A172 (cell line): ENCODE measurements at places on chromosomes 5 and 9.

DNA sequence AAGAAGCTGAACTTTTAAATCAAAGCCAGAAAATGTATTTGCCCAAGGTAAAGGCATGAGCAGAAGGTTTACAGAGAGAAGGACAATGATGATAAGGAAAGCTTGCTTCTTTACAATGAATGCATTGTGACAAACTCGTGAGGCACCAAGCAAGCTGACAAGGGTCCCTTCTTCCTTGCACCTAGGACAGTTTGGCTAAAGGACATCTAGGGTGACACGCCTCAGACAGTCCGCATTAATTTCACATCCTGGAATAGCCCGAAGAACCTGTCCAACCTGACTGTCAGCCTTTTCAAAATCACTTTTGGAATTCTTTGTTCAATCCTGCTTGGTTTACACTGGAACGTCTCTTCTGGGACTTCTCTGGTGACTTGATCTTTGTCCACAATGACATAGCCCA, 146.4 kb upstream of the MAP3K1 start:
- no peak for DNase-seq

- DNase-seq = no peak
Measured at GRCh38 chr5:135188233-135188914, 154.3 kb upstream of the PITX1 start.

DNA sequence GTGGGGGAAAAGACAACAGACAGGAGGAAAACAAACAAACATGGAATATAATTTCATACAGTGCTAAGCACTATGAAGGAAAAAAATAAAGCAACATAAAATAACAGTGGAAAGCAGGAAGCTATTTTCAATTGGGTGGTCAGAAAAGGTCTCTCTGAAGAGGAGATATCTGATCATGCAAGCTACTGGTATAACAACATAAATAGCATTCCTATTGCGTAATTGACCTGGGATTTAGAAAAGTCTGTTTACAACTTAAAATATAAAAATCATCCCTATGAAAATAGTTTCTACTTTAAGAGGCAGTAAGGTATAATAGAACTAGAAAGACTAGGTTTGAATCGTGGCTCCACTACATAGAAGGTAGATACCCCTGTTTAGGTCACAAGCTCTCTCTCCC, 61.4 kb downstream of the FBXW11 start:
- no peak for DNase-seq

GRCh38 chr9:86939321-86939720, 8.0 kb downstream of the GAS1 start:
- no peak for DNase-seq

DNA sequence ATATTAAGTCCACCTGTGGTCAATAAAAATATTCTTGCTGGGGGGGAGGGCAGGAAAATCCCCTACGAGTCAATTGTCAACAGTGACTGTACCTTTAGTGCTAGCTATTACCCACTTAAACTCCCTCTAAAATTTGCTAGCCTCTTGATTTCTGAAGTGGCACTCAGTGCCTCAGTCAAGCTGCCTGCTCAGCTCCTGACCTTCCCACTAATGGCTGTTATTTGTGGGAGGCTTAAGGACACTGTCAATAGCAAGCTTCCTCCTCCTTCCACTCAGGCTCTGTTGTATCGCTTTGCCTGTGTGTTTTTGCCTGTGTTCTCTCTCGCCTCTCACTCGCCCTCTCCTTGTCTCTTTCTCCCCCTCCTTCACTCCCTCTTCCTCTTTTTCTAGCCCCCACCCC, 140.8 kb downstream of the BNC2 start:
- DNase-seq = no peak

GRCh38 chr5:168916266-168916665, 337.1 kb upstream of the PANK3 start:
- DNase-seq = no peak

GRCh38 chr9:131635285-131635684, 90.0 kb downstream of the PRRT1B start:
- DNase-seq = peak; percentile 86

- DNase-seq = peak; percentile 41
Measured at GRCh38 chr5:60382716-60383115, 317.2 kb downstream of the DEPDC1B start.

GRCh38 chr5:64790210-64790609, 21.5 kb downstream of the CWC27 start:
- DNase-seq = no peak

DNA sequence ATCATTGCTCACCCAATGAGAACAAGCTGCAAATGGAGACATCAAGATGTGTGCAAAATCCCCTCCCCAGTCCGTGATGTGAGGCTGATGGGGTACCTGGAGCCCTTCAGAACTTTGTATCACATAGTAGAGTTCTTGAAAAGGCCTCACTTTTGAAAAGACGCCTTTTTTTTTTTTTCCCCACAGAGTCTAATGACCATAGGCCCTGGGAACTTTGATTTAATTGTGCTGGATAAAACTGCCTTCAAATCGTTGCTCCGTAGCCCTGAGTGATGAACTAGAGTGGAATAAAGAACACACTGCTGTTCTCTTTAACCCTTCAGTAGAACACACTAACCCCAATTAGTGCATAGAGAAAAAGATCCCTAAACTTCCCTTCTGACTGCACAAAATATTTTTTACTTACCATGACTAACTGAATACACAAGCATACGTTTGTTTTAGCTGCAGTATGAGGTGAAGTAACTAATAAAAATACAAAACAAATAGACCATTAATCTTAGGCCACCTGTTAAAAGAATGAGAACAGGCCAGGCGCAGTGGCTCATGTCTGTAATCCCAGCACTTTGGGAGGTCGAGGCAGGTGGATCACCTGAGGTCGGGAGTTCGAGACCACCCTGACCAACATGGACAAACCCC, 15.1 kb downstream of the PSAT1 start:
- DNase-seq = no peak

GRCh38 chr9:70602321-70603019, 188.0 kb upstream of the KLF9 start:
- peak; percentile 77 for DNase-seq

DNA sequence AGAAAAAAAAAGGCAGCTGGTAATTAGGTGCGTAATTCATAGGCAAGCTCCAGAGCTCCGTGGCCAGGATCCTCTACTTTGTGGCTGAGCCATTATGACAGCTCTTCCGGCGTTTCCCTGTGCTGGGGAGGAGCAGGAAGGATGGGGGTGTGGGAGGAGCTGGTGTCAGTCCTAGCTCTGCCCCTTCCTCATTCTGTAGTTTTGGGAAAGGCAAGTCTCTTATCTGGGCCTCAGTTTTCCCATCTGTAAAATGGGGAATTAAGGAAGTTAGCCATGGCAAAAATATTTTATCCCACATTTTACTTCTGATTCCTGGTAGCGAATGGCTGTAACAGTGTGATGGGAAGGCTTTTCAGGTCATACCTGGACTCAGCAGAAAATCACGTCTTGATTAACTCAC, 81.1 kb downstream of the SEC61B start:
- DNase-seq = peak; percentile 8

DNA sequence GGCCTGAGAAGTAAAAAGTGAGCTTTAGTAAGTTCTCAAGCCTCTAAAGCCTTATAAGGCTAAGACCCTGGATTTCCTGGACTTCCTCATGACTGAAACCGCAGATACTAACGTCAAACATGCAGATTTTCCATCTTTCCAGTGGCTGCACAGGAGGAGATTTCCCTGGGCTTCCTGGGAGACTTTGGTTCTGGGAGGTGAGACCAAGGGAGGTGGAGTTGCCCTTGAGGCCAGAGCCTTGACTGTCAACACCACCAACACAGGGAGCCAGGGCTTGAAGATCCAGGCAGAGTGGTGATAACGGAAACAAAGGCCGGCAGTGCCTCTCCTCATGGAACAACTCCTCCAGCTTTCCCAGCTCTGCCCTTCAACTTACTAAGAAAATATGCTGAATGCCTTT, 144.7 kb upstream of the LRRTM2 start:
- DNase-seq = no peak

- DNase-seq = no peak
Measured at GRCh38 chr5:45893309-45893708, 197.1 kb upstream of the HCN1 start.

DNA sequence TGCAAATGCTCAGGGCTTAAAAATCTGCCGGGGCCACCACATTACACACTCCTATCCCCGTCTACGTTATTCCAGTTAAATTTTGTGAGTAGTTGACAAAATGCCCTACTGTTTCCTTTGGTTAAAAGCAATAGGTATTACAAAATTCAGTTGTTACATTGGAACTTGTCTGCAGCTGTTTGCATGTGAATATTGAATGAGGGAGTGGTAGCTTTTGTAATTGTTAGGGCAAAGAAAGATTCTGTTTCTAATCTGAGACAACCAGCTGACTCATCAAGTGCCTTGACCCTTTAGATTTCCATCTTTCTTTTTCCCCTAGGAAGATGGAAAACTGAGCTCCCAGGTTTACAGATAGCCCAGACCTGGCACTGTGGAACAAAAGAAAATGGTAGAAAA, 30.2 kb downstream of the MAML1 start:
- DNase-seq = peak; percentile 63

GRCh38 chr5:77076961-77077828, 9.9 kb downstream of the ZBED3 start:
- DNase-seq = no peak

- DNase-seq = no peak
Measured at GRCh38 chr9:127188396-127188795, 66.0 kb upstream of the ANGPTL2 start.

DNA sequence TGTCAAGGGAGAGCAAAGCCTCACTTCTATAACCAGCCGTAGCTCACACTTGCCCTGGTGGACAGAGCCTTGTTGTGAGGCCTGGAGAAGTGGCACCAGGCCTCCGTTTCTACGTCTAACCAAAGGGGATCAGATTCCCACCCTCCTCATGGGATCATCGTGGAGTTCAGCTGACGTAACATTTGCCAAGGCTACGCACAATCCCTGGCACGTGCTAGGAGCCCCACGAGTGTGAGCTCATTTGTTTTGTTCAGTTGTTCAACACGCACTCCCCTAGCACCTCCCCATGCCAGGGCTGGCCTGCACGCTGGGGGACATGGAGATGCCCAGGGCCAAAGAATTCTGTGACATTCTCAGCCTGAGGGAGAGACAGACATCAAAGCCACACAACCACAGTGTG, 23.1 kb downstream of the ADGRD2 start:
- no peak for DNase-seq

- no peak for DNase-seq
Measured at GRCh38 chr5:149804478-149805450, 74.7 kb downstream of the PPARGC1B start.

DNA sequence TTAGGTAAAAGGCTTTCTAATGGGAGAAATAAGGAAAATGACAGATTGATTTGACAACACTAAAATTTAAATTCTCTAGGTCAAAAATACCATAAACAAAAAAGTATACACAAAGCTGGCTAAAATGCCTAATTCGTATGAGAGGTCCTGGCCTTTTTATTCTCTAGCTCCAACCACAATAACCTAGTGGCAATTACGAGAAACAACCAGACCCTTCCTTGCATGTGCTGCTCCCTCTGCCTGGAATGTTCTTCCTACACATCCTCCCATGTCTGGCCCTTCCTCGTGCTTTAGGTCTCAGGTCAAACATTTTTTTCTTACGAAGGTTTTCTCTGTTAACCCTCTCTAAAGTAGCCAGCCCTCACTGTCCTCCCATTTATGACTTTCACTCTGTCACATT, 176.4 kb upstream of the PLPPR1 start:
- no peak for DNase-seq

DNA sequence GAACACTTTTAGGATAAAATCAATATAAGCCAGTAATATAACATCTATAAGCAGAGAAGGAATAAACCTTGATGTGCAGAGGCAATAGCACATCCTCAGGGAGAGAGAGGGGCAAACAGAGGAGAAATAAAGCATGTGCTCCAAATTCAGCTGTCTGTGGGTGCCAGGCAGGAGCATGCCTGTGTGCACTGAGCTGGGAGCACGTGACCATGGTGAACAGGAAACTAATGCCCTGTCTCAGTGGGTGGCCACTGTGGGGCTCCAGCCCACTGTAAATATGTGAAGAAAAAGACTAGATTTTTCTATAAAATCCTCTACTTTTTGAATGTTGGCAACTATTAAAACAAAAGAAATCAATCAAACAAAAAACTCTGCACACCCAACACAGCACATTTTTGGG, 55.3 kb downstream of the FYB1 start:
- DNase-seq = no peak

DNA sequence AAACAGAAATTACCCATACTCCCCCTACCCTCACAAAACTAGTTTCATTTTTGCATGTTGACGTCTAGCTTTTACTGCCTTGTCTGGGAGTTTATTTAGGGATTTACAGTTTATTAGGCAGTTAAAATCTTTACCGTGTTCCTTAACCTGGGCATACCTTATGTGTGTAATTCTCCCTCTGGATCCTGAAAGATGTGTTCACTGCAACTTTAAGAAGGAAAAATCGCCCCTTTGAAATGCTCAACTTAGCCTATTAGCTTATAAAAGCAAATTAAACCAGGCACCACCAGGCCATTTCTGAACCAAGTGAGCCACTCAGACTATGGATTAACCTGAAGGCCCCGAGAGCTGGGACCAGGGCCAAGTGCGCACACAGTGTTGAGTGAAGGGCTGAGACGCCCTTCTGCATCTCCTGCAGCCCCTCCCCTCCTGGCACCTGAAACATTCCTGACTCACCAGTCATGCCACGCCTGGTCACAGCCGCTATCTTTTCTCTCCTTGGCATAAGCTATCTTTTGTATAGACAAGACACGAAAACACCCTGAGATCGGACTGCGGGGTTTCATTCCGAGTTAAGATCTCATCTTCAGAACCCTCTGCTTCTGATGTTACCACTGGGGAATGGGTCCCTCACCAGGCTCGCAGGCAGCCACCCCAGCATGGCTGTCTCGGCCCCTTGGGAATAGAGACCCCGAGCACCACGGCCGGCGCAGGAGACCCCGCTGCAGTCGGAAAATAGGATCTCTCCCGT, 111.9 kb downstream of the ROR2 start:
- peak; percentile 86 for DNase-seq

GRCh38 chr9:3879726-3880505, 354.1 kb upstream of the RFX3 start:
- no peak for DNase-seq

- DNase-seq = no peak
Measured at GRCh38 chr9:19310246-19310645, 69.8 kb downstream of the RPS6 start.

DNA sequence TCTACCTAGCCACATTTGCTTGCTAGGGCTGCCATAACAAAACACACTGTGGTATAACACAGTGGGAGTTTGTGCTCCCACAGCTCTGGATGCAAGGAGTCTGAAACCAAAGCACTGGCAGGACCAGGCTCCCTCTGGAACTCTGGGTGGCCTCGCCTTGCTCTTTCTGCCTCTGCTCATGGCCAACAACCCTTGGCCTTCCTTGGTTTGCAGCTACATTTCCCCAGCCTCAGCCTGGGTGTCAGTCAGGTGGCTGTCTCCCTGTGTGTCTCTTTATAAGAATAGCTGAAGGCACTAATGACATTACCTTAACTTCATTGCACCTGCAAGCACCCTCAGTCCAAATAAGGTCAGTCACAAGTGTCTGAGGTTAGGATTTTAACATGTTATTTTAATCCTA, 101.0 kb upstream of the IRX2 start:
- DNase-seq = no peak

GRCh38 chr9:995781-996180, 19.3 kb downstream of the DMRT3 start:
- DNase-seq = peak; percentile 80

- no peak for DNase-seq
Measured at GRCh38 chr9:114469091-114469853, 36.0 kb downstream of the WHRN start.
